ENCODE measurements at places on chromosomes 16 and 17.

GRCh38 chr16:57632568-57632967 lies 4.1 kb downstream of the ADGRG1 start:
- DNase-seq, result no peak

DNA sequence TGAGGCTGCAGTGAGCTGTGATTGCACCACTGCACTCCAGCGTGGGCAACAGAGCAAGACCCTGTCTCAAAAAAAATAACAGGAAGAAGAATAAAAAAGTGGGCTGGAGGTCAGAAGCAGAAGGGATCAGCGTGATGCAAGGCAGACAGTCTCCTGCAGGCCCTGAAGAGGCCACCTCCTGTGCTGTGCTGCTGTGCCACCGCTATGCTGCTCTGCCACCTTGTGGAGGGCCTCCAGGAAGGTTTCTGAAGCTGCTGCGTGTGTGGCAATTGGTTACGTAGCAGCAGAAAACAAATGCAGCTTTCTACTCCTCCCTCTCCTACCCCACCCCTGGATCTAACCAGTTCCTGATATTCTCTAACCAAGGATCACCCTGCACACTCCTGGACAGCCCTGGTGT lies 815.5 kb downstream of the KCNJ18 start:
- DNase-seq, result no peak

GRCh38 chr16:76428858-76429257 lies 151.7 kb downstream of the CNTNAP4 start:
- DNase-seq, result no peak

DNA sequence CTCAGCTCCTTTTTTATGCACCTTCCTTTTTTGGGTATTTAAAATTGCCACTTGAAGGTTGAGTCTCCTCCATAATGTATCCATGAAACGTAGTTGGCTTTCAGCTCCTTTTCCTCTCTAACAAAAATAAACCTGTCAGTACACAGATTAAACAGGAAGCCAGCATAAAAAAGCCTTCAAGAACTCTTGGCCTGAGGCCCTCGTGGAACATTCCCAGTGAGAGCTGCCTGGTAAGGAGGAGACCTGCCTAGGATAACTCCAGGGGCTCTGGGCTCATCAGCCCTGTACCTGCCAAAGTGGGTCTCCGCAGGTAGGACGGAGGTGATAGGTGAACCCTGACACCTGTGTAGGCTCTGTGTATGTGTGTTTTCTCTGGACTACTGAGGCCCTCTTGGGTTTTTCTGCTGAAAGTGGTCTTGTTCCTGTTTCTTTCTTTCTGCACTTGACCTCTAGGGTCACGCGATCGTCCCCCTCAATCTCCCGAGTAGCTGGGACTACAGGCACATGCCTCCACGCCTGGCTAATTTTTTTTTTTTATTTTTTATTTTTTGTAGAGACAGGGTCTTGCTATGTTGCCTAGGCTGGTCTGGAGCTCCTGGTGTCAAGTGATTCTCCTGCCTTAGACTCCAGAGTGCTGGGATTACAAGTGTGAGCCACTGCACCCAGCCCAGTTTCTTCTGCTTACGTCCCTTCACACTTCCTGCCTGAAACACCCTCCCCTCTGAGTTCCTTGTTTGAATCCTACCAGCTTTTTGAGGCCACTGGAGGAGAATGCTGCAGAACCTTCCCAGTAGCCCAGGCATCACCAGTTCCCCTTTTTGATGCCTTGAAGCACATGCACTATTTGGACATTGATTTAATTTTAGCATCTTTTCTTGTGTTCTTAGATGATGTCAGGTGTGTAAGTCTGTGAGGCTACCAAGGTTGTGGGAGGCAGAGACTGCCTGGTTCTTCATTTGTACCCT lies 9.8 kb downstream of the PGS1 start:
- no peak for DNase-seq

GRCh38 chr16:84739349-84740124 lies 39.7 kb downstream of the USP10 start:
- no peak for DNase-seq

- no peak for DNase-seq
Observed at GRCh38 chr17:73705594-73705993, 61.3 kb upstream of the SDK2 start.

DNA sequence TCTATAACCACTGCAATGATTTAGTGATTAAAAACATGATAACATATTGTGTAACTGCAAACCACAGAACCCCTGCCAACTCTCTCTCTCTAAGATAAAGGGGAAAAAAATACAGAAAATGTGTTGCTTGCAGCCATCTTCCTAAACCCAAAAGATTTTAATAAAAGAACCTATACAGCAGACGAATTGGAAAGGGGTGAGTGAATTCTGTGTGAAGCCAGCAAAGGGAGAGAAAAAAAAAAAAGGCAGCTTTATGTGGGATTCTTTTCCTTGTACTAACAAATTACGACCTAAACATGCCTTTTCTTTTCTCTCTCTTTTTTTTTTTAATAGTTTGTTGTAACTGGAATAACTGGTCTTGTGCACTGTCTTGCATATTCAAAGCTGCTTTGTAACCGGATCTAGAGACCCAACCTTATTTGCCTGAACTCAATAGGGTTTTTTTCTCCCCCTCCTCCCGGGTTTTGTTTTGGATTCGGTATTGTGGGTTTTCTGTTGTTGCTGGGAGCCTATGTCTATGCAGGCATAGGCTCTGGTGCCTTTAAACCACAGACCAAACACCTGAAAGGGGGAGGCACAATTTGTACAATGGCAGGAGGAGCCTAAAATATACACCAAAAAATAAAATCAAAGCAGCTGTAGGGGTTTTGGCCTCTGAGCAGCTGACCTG lies 7.0 kb upstream of the ZFHX3 start:
- no peak for DNase-seq

GRCh38 chr17:27475070-27475673 lies 18.9 kb downstream of the KSR1 start:
- no peak for DNase-seq

DNA sequence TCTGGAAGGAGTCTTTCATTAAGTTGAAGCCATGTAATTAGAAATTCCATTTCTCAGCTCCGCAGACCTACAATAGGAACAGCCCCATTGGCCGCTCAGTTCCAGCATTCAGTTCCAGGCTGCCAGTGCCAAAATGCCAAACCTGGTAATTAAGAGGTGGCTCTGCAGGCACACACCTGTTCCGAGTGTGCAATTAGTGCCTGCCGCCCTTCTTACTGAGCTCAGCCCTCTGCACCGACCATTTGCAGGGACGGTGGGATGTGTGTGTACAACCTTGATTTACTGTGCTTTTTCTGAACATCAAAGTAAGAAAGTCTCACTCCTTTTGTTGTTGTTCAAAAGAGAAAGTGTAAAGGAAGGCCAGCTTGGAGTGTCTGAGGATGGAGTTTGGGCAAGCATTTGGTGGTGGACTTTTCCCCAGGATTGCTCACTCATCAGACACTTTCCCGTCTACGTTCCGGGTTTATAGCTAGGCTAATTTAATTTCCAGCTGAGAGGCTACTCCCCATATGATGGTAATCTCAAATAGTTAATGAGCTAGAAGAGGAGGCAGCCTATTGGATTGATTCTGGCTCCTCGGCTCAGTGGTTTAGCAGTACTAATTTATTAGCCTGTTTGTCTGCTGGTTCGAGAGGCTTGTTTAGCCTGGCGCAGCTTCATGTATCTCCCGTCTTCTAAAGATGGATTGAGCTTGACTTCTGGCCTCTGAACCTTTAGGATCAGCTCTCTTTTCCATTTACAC lies 20.0 kb downstream of the HS3ST3B1 start:
- DNase-seq, result no peak

DNA sequence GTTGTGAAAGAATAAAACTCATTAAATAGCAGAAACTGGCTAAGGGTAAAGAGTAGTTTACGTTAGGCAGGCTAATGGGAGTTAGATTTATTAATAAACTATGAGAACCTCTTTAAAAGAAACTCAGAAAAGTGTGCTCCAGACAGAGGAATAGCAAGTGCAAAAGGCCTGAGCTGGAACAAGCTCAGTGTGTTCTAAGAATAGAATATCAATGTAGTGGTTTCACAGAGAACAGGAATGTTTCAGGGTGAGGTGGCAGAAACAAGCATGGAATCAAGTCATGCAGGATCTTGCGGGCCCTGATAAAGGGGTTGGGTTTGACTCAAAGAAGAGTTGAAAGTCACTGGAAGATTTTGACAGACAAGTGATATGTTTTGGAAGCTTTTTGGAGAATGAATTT lies 164.0 kb upstream of the HS3ST3A1 start:
- no peak for DNase-seq

DNA sequence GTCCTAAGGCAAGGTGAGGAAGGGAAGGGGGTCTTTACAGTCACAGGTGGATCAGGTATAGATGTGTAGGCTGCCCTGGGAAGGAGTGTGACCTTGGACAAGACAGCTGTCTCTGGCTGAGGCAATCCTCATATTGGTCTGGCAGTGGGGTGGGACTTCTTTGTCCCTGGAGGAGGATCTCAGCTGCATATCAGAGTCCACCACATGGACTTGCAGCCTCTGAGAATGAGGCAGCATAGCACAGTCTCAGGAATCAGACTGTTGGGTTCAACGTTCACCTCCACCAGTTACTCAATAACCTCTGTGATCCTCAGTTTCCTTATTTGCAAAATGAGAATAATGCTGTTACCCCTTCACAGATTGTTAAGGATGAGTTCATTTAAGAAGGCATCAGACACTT lies 33.4 kb downstream of the ACSM2A start:
- no peak for DNase-seq

DNA sequence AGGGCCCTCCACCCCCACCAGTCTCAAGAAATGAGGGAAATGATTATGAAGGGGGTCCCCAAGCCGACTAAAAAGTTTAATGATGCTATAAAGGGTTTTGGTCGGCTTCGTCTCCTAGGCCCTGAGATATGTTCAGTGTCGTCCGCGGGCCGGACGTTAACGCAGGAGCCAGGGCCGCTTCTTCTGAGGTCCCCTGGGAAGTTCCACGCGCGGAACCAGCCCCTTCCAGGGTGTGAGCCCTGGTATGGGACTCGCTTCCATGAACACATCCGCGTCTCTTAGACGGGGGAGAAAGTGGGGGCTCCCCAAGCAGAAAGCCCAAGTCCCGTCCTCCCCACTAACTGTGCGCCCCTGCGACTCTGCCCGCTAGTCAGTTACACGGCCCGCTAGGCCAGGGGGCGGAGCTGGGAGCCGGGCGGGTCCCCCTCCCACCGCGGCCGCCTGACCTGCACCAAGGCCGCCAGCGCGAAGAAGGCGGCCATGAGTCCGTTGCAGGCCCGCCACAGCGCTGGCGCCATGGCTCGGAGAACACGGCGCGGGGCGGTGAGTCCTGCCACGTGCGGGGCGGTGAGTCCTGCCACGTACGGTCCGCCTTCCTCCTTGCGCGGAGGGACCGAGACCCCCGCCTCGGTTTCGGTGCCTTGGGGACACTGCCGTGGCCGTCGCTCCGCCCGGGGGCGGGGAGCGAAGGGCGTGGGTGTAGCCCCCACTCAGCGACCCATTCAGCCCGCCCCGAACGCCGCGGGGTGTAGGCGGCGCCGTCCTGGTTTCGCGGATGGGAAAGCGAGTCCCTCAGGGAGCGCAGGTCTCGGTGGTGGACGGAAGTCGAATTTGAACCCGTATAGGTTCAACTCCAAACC lies at the start of gene TMEM220:
Gene TMEM220, minus strand, starts transcription at position 690 of the 860 bp plus-strand sequence. Its CDS starts 172 bp downstream, at position 518.
- DNase-seq, result no peak

DNA sequence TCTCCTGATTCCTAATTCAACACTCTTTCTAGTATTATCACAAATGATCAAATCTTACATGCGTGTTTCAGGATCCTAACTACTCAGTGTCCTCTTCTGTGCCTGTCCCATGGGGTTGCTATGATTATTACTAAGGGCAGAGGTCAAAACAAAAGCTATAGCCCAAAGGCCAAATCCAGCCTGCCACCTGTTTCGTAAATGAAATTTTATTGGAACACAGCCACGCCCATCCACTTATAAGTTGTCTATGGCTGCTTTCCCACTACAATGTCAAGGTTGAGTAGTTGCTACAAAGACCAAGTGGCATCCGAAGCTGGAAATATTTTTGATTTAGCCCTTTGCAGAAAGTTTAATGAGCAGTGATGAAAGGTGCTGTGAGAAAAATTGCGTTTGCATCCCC lies 336.6 kb downstream of the TMEM114 start:
- no peak for DNase-seq

DNA sequence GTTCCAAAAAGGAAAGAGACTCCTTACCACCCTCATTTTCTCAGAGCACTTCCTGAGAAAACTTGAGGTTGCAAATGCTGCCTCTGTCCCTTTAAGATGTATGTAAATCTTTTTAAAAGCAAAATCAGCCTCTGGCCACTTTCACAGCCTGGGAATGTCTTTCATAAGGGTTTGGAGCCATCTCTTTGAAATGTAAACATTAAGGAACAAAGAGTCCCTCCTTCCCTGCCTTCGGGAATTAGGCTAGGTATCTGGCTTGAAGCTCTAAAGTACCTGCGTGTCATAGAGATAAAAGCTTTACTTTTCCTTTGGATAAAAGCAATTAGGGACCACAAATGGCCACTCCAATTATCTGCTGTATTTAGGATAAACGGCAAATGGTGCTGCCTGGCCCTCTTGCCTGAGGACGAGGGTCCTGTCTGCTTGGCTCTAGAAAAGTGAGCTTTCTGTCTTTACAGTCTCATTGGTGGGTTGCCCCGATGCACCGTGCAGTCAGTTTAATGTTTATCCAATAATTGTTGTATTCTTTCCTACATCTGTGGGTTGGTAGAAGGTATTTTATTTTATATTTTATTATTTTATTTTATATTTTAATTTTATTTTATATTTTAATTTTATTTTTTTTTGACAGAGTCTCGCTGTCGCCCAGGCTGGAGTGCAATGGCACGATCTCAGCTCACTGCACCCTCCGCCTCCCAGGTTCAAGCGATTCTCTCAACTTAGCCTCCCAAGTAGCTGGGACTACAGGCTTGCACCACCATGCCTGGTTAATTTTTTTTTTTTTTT lies 23.9 kb downstream of the NLRC3 start:
- DNase-seq, result peak; percentile 77

GRCh38 chr17:48160177-48161081 lies 52.9 kb downstream of the SNX11 start:
- DNase-seq, result peak; percentile 91

DNA sequence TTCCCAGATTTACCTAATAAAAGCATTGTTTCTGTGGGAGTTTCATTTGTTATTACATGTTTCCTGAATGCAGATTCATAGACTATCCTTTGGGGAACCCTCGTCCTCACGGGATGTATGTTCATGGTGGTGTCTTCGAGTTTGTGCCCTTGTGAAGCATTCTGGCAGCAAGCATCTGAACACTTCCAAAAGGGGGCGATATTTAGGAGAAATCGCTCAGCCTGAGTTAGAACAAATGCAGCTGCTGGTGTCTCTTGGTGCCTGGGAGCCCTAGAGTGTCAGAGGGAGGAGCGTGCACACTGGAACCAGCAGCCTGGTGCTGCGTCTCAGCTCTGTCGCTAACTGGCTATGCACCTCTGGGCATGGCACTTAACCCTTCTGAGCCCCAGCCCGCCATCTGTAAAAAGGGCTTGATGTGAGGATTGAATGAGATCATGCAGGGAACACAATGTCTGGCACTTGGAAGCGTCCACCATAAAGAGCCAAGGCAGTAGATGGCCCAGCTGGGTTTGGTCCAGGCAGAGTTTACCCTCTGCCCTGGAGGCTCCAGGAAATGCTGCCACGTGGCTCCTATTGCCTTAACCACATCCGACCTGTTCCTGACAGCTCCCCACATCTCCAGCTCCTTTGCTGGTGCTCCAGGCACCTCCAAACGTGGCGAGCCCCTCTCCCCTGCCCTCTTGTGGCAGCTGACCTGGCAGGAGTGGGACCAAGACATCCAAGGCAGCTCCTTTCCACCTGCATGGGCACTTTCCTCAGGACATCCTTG lies 25.0 kb upstream of the C16orf78 start:
- no peak for DNase-seq

GRCh38 chr16:27859020-27859419 lies 204.5 kb downstream of the GSG1L start:
- no peak for DNase-seq
